ENCODE measurements at places on chromosomes 6 and 20.

GRCh38 chr6:140893432-140893831, 1239.3 kb upstream of the GJE1 start:
- no peak for DNase-seq

DNA sequence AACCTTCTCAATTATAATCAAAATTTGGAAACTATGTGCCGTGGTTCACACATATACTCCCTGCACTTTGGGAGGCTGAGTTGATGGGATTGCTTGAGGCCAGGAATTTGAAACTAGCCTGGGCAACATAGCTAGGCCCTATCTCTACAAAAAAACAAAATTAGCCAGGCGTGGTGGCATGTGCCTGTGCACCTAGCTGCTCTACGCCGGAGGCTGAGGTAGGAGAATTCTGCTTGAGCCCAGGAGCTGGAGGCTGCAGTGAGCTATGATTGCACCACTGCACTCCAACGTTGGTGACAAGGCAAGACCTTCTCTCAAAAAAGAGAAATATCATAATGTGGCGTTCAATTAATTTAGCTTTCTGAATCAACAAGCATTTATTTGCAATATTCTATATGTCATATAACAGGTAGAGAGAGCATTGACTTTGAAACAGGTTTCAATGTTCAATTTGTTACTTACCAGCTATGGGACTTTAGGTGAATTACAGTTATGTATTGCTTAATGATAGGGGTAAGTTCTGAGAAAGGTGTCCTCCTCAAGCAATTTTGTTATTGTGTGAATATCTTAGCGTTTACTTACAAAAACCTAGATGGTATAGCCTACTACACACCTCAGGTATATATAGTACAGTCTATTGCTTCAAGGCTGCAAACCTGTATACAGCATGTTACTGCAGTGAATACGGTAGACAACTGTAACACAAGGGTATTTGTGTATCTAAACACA, 2.2 kb upstream of the SYCP2 start:
- no peak for DNase-seq

- DNase-seq: no peak
These were observed 16.9 kb downstream of the MUCL3 start for GRCh38 chr6:30957716-30958115.

DNA sequence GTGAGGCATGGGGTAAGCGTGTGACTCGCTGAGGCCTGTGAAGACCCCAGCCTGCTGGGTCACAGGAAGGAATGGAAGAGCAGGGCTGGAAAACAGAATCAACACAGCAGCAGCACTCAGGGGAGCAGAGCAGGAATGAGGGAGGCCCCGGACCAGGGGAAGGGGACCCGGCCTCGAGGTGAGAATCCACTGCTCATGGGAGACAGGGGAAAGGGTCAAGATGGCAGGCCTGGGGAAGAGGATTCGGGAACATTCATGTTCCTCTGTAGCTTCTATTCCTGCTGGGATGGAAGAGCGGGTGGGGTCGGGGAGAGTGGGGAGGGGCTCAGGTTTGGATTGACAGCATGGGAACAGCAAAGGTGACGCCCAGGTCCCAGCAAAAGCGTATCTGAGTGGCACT, 59.4 kb downstream of the NPEPL1 start:
- no peak for DNase-seq

DNA sequence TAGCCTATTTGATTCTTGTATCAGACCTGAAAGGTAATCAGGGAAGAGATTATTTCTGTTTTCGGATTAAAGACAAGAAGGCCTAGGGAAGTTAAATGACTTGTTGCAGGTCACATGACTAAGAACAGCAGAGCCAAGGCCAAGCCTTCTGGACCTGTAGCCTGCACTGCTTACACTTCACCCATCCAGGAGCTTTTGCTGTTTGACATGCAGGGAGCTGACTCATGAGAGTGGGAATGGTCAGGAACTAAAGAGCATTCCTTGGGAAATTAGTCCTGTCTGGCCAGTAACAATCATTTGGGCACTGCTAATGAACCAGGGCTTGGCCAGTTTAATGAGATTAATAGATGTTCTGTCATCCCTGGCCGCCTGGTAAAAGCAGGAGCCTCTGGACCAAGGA, 46.8 kb downstream of the EIF2S2 start:
- DNase-seq: no peak

GRCh38 chr6:42966571-42966970, 6.0 kb downstream of the GNMT start:
- no peak for DNase-seq

GRCh38 chr6:13079096-13079723, 249.1 kb downstream of the TBC1D7 start:
- no peak for DNase-seq

GRCh38 chr20:57272883-57273535, 6.6 kb upstream of the BMP7 start:
- no peak for DNase-seq

DNA sequence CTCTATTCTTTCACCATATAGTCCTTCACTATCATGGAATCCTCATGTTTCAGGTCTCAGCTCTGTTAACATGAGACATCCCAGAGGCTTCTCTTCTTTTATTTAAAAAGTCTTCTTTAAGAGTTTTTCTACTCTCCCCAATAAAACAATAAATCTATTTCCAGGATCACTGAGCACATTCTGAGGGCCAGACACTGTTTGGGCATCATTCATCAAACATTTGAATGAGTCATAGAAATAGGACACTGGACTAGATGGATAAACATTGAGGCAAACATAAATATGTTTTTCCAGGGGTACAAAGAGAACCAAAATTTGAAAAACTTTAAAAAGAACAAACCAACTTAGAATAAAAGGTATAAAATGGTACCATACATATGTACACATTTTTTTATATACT, 554.4 kb downstream of the KIF16B start:
- no peak for DNase-seq

DNA sequence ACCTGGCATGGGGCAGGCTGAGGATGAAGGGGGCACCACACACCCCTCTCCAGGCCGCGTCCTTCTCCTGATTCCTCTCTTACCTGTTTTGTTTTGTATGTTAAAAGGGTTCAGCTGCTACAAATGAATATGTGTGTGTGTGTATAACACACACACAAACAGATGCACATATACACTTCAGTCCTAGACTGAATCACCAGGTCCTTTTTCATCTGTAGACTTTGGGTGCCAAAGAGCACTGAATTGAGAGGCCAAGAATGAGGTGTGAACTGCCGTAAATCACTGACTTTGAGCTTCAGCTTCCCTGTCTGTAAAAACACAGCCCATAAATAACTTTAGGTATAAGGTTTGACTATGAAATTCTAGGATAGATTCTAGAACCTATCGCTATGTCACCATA, 40.5 kb downstream of the SULF2 start:
- DNase-seq: no peak

DNA sequence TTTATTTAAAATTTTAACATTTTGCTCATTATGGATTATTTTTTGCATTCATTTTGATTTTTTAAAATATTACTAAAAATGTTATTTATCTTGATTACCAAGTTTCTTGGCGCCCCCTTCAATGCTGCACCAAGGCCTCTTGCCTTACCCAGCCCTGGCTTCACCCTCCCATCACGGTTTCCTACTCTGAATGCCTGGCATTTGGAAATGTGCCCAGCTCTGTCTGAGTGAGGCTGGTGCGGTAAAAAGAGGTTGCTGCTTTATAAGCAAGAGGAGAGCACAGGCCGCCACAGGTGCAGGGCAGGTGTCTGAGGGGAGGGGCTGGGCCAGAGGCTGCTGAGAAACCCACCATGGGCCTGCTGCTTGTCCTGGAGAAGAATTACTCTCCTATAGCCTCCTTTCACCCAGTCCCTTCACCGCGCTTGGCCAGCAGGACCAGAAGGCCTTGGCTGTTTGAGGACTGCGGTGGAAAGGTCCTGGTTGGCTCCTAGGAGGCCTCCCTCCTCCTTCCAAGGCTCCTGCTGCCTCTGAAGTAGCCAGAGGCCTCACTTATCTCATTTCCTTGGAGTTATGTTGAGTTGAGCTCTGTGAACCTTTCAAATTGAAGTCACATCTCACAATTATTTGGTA, 62.6 kb downstream of the BANF2 start:
- no peak for DNase-seq

DNA sequence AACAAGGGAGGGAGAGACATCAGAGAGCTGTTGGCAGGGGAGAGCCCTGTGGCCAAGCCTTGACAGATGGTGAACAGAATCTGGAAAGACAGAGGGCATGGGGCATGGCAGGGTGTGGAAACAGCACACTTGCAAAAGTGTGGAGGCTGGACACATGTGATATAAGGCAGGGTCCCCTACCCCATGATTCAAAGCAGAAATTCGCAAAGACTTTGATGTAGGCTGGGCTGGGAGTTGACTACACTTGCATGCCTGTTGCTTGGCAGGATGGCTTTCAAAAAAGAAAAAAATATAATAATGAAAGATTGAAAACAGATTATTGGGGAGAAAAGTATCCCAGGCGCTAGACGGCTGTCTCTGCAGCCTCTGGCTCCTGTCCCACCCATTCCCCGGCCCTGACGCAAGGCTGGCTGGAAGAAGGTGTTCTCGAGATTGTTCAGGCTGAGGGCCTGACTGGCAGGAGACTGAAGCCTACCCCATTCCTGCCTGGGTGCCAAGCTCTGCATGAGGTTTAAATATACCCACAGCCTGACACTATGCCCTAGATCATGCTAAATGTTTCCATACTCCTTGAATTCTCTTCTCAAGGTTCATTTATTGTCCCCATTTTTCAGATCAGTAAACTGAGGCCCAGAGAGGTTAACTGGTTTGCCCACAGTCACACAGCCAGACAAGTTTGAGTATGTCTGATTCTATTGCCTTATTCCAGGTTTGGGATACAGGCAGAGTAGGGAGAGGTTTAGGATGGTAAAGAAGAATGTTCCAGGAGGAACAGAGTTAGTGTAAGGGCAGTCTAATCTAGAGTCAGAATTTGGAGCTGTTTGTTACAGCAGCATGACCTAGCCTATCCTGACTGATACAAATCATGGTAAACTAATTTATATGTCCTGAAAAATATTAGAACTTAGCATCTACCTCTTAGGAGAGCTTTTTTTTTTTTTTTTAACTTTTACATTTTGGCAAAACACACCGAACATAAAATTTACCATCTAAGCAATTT, 23.4 kb upstream of the CCN5 start:
- no peak for DNase-seq

DNA sequence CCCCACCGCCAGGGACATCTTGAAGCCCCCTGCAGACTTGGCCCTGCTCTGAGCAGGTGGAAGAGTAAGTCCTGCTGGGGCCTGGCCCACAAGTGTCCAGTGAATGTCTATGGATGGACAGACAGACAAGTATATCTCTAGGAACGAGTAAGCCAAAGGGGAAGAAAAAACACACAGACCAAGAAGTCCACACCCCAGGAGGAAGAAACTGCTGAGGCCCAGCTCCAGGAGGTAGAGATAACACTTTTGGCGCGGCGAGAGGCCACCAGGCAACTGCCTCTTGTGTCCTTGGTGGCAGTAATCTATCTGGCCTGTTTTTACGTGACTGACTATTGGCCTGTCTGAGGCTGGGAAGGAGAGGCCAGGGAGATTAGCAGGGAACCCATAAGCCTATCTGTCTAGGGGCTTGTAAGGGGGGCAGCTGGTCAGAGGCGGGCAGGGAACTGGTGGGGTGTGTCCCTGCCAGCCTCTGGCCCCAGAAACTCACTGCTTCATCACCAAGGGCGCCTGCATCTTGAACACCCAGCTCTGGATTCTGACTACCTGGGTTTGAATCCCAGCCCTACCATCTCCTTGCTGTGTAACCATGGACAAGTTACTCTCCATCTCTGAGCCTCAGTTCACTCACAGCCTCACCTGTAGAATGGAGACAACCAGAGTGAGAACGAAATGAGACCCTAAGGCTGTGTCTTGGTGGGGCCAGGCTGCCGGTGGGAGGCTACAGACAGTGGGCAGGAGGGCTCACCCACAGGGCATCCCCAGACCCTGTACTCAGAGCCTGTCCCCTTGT, 31.3 kb downstream of the C20orf203 start:
- DNase-seq: no peak

DNA sequence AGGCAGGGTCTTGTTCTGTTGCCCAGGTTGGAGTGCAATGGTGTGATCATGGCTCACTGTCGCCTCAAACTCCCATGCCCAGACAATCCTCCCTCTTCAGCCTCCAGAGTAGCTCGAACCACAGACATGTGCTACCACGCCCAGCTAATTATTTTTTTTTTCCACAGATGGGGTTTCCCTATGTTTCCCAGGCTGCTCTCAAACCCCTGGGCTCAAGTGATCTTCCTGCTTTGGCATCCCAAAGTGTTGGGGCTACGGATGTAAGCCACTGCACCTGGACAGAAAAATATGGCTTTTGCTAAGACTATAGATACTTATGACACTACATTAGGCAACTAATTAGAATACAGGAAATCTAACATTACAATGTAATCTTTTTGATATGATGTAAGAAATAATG, 17.9 kb downstream of the RNF24 start:
- no peak for DNase-seq

DNA sequence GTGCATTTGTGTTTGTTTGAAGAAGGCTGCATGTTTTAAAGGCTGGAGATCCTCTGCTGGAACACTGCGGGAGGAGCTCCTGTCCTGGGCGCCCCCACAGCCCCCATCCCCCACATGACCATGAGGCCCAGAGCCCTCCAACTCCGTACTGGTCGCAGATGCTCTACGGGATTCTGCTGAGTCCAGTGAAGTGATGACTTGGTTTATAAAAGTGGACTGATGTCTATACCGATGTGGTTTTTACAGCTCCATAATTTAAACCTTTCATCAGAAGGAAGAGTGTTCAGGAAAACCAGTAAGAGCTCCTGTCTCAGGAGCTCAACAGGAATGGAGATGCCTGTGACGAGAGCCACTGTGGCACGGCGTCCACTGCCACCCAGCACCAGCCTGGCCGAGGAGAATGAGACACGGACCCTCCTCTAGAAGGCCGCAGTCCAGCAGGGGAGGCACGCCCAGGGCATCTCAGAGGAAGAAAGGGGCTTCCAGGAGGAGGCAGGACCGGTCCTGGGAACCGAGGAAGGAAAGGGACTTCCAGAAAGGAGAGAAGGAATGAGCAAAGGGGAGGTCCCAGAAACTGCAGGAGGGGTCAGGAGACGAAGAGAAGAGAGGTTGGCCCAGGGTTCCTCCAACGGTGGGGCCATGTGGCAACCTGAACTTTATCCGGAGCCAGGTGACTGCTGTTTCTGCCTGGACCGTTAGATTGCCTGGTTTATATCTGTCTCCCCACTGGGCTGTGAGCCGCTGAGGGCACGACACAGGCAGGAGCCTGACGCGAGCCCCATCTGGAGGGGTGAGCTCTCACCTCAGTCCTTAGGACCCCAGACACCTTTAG, 26.9 kb downstream of the BFSP1 start:
- no peak for DNase-seq

DNA sequence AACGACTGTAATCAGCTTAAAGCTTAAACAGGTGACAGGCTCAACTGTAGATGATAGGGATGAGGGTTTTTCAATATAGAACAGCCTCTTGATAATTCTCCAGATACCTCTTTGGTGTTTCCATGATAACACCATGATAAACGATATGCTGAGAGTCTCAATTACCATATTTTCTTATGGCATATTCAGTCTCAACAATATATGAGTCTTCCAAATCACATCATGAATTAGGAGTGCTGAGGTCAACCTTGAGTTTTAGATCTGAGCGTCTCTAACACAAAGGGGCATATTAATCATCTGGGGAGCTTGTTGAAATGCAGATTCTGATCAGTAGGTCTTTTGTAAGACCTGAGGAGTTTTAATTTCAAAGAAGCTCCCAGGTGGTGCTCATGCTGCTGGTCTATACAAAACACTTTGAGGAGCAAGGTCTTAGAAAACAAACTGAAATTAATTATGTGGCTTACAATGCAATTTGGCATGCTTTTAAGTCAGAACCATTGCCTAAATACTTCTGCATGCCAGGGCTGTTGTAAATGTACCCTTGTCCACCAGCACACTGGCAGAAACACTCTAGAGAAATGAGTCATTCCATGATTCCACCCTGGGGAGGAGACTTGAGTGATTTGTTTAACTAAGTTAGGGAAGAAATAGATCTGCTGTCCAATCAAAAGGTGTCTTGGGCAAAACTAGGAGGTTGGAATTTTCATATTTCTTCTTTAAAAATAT, 49.6 kb downstream of the PTCHD4 start:
- no peak for DNase-seq
